NCI-H1694 (cell line): ENCODE measurements at places on chromosomes 2 and 18.

DNA sequence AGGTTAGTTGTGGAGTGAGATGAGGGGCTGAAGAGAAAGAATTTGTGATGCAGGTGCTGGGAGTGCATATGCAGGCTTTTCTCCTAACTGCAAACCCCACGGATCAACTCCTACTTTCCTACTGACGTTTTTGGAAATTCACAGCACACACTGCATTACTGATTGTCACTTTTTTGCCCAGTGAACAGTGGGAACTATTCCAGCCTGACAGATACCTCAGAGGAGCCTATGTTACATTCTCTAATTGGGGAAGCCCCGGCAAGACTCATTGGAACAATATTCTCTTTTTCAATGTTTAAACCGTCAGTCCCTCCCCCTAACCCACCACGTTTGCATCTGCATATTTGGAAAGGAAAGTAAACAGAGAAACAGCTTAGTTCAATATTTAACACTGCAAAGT, 126.2 kb downstream of the DPP4 start:
- DNase-seq, result peak; percentile 33

DNA sequence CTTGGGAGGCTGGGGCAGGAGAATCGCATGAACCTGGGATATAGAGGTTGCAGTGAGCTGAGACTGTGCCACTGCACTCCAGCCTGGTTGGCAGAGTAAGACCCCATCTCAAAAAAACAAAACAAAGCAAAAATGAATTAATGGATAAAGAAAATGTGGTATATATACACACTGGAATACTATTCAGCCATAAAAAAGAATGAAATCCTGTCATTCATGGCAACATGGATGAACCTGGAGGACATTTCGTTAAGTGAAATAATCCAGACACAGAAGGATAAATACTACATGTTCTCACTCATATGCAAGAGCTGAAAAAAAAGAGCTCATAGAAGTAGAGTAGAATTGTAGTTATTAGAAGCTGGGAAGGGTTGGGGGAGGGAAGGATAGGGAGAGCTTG, 80.8 kb downstream of the RAB31 start:
- DNase-seq, result no peak

- no peak for DNase-seq
Observed at GRCh38 chr18:50545936-50546335, 14.0 kb upstream of the MAPK4 start.

GRCh38 chr2:11073776-11074175, 81.5 kb upstream of the SLC66A3 start:
- DNase-seq, result no peak

GRCh38 chr2:151681051-151681450, 53.2 kb downstream of the NEB start:
- DNase-seq, result no peak

DNA sequence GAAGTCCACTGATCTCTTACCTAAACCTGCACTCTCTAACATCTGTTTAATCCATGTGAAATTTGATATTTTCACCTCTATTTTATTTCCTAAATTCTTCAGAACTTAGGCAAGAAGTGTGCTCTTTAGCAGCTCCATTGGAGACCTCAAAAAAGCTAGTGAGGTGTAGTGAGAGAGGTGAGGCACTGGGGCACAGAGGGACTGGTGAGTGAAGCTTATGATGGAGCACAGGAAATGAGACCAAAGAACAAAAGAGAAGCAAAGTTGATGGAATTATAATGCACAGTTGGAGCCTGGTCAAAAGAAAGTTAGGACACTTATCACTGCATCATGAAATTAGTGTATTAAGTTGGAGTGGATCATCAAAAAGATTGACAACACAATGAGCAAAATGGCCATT, 1050.7 kb upstream of the NRXN1 start:
- DNase-seq, result no peak

- DNase-seq, result no peak
Observed at GRCh38 chr18:24674200-24674599, 213.8 kb downstream of the HRH4 start.

DNA sequence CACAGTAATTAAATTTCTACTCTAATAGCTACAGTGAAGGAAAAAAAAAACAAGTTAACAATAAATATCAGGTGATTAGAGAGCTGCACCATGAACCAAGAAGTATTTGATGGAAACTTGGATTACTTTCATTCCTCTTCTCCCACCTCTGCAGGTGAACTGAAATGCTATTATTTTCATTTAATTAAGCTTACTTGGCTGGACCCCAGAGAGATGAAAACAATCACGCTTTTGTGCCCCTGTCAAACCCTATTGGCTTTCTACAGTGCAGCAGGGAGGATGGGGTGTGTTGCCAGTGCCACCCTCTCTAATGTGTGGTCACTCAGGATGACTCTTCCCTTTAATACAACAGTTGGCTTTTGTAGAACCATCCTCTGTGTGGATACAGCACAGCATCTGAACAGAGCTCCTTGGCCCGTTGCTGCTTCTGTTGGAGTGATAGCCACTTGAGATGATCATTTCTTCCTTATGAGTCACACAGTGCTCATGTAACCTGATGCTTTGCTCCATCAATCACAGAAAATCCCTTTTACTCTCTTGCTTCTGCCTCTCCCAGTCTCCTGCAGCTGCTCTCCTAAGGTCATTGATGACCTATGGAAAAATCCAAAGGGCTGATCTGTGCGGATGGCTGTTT, 5.5 kb upstream of the ARL4C start:
- DNase-seq, result no peak

- DNase-seq, result no peak
Observed at GRCh38 chr2:178804791-178805190, 2.4 kb downstream of the TTN start.

DNA sequence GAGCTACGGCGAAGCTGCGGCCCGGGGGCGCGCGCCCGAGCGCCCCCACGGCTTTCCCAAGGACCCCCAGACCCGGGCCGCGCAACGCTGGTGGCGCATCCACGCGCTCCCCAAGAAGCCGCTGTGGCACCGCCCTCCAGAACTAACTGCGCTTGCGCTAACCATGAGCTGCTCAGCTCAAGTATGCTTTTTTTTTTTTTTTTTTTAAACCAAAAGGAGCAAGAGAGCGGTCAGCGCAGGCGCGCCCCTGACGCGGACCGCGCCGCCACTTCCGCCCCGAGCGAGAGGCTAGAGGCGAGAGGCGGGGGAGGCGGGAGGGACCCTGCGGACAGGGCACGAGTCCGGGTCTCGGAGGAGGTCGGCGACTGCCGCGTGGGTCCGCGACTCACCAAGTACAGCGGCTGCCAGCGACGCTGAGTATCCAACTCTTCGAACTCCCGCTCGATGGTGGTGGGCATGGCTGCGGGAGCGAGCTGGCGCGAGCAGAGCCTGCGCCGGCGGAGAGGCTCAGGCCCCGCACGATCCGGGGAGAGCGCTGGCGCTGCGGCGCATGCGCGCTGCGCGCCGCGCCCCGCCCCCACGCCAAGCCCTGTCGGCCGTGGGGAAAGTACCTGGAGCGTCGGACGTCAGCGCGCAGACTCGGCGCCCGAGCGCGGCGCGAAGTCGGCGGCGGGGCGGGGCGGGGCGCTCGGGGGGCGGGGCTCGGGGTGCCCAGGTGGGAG, at the start of gene PTPN2:
Gene PTPN2 (minus strand): TSS at position 554 of the 722 bp plus-strand sequence. CDS start 96 bp downstream, at position 458.
- peak; percentile 85 for DNase-seq

DNA sequence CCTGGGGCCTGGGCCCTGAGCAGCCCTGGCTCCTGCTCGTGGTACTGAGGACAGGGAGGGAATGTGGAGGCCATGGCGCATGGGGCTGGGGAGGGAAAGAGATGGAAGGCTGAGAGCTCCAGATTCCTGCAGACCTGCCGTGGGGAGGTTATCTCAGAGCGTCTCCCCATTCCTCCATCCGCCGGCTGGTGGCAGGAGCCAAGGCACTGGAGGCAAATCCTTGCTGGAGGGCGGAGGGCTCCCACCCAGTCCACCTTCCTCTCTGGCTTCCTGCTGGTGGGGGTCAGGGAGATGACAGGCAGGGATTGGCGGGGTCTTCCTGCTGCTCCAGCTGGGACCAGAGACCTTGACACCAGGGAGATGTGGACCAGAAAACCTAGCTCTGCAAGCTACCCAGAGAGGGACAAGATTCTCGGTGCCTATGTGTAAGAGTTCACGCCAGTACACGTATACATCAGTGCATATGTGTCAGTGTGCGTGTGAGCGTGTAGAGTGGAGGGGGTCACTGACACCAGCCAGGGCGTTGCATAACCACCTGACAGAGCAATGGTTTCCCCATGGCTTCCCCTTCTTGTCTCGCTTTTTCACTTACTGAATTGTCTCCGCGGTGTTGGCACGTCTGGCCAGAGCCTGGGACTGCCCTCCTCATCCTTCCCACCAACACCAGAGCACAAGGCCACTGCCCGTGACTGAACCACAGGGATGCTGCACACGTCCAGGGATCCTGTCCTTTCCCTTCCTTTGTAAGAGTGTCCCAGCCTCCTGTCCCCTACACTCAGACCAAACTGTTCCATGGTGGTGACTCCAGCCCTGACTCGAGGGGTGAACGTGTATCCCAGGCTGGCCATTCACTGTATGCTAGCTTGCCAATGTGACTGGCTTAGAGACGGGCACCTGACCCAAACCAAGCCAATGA, 15.8 kb upstream of the SEMA4C start:
- no peak for DNase-seq

DNA sequence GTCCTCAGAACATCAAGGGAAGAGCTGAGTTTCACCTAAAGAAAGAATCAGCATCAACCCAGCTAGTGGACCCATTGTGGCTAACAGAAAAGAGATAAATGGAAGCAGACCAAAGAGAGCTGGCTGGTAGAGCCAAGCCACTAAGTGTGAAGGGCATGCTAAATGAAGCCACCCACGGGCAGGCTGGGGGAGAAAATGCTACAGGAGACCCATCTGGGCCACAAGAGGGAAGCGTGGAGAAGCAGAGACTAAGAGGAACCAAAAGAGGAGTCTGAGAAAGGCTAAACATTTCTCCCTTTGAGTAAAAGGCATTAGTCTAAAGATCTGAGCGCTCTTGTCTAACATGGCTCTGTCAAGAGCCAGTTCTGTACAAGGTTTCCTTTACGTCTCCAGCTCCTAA, 15.8 kb downstream of the CWC22 start:
- no peak for DNase-seq

DNA sequence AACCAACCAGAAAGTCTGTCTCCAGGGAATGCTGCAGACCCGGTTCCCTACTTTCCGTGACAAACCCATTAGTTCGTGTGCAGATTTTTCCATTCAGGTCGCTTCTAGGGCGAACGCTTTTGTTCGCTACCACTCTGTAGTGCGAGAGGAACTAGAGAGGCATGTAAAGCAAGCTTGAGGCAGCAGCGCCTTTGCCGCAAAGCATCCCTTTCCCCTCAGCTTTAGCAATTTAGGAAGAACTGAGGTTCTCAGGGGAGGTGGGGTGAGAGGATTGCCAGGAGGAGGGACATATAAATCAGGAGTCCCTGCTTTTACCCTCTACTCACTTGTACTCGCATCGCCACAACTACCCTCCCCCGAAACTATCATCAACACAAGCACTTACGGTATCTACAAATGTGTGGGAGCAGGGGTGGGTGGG, 748 bp upstream of the ZNF804A start:
- no peak for DNase-seq

DNA sequence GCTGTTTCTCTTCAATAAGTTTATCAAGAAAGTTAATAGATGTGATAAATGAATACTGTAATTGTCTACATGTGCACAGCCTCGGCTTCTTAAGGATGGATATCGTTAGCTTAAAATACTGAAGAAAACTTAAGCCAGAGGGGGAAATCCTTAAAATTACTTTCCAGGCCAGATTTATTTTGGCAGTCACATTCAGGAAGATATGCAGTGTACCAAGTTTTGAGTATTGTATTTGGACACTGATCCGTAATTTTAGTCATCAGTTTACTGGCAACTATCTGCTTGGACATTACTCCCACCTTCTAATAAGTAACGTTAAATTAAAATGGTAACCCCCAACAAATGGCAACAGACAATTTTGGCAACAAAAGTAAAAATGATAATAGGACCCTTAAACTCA, 770.0 kb upstream of the ZEB2 start:
- DNase-seq, result no peak

- no peak for DNase-seq
Observed at GRCh38 chr18:63971320-63972001, 1.6 kb downstream of the SERPINB8 start.

DNA sequence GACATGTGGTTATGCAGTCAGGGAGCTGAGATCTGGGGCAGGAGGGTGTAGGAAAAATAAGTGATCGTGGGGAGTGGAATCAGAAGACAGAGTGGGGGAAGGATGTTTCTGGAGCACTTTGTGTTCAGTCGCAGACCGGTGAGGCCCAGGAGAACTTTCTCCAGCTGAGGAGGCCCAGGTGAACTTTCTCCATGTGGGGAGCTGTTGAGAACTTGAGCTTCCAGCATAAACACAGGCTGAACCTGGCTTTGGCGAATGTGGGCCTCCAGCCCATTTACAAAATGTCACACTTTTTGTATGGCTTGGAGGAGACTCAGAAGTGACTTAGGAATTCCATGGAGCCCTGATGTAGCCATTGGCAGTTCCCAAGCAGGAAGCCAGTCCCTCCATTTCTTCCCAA, 108.5 kb downstream of the VAPA start:
- DNase-seq, result no peak

DNA sequence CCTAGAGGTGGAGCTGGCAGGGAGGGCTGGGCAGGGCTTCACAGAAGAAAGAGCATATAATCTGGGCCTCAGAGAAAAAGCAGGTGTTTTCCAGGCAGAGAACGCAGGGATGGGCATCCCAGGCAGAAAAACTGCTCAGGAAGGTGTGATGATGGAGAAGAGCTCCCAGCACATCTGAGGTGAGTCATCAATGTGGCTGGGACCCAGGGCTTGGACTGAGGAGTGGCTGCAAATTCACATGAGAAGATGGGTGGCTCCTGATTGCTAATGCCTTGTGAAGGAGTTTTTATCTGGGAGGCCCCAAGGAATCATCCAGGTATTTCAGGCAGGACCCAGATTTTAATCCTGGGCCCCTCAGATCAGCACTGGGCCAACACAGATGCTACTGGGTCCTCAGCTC, 10.2 kb downstream of the IL1F10 start:
- no peak for DNase-seq

DNA sequence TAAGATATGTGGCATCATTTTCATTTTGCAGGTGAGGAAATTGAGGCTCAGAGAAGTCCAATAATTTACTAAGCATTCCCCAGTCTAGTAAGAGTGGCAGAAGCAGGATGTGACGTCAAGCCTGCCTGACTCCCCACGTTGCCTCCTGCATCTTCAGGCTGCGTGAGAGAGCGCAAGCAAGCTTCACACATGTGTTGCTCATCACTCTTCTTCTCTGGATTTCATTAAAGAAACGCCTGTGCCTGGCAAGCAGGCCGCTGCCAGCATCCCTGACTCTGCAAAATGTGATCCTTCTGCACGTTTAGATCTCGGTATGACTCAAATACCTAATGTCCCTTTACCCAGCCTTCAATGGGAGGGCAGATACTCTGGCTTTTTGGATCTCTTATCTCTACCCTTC, 96.8 kb downstream of the PRKCE start:
- DNase-seq, result no peak
